ENCODE measurements at places on chromosomes 2 and 18. TPM values are rescaled to one million over a fixed set of nuclear protein-coding genes. Genes with fewer than 3 reads are reported as not detected.

GRCh38 chr2:100524331-100524730 lies 38.5 kb upstream of the PDCL3 start:
- DNase-seq: no peak

- no peak for DNase-seq
Observed at GRCh38 chr2:165472922-165473321, 3.4 kb downstream of the CSRNP3 start.

Gene C2orf78
- not detected for polyA plus RNA-seq

Gene PROC
- polyA plus RNA-seq: not detected

GRCh38 chr18:13414521-13414920 lies 196.0 kb downstream of the LDLRAD4 start:
- no peak for DNase-seq

DNA sequence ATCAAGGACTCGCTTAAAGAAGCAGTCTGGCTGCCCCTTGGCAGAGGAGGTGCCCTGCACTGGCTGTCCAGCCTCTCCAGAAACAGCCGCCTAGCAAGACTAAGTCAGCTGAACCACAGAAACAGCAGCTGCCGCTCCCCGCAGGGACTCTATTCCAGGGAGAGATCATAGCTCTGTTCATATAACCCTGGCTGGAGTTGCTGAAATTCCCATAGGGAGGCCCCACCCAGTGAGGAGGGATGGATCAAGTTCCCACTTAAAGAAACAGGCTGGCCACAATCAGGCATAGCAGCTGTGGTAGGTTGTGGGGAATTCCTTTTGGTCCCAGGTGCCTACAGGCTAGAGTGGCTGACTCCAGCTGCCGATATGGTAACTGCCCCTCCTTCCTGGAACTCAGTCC lies 74.2 kb upstream of the MC4R start:
- DNase-seq: no peak

Gene AOX1
- not detected for polyA plus RNA-seq

GRCh38 chr2:211822686-211823335 lies 715.8 kb downstream of the ERBB4 start:
- no peak for DNase-seq

Gene PROM2
- not detected for polyA plus RNA-seq

Gene UGT1A8
- not detected for polyA plus RNA-seq

GRCh38 chr2:172864182-172864581 lies 128.5 kb downstream of the RAPGEF4 start:
- peak; percentile 9 for DNase-seq

- DNase-seq: no peak
Observed at GRCh38 chr2:165632594-165632993, 161.5 kb downstream of the GALNT3 start.

GRCh38 chr18:3842844-3843243 lies 392.9 kb downstream of the TGIF1 start:
- DNase-seq: no peak

Gene GKN2
- polyA plus RNA-seq: not detected

Gene DPP10
- polyA plus RNA-seq: not detected

Gene DUSP28
- 22.9 TPM for polyA plus RNA-seq

DNA sequence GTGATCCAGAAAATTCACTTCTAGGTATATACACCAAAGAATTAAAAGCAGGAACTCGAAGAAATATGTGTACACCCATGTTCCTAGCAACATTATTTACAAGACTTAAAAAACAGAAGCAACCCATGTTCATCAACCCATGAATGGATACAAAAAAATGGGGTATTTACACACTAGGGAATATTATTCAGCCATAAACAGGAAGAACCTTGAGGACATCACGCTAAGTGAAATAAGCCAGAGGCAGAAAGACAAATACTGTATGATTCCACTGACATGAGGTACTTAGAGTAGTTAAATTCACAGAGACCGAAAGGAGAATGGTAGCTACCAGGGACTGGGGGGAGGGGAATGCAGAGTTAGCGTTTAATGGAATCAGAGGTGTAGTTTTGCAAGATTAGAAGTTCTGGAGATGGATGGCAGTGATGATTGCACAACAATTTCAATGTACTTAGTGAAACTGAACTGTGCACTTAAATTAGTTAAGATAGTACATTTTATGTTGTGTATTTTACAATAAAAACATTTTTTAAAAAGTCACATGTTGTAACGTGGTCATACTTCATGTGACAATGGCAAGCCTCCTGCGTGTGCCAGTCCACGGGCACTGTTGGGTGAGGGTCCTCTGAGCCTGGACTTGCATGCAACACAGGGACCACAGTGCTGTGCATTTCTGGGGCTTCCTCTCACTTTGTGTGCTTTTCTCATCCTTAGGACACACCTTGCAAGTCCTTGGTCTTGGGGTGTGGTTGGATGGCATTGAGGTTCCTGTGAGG lies 206.1 kb upstream of the HDAC4 start:
- DNase-seq: no peak

DNA sequence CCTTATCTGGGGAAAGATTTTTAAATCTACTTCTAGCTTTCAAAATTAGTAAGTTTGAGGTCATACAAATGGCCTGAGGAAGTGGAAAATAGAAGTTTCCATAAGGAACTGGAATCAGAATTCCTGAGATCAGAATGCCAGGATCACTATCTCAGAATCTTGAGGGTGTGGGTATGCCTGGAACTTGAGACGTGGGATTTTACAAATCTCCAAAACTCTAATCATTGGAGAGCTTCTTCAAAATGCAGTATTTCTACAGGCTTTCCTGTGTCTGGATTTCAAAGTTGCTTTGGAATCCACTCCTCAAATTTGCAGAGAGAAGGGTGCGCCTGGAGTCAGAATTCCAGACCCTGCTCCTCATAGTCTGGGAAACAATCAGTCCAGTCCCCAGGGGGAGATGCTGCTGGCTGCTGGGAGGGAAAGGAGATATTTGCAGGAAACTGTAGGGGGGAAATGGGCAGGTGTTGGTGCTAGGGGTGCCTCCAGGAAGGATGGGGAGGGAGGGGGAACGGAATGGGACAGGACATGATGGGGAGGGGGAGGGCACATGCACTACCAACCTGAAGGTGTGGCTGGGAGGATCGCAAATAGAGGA lies 31.0 kb upstream of the CATIP start:
- no peak for DNase-seq

DNA sequence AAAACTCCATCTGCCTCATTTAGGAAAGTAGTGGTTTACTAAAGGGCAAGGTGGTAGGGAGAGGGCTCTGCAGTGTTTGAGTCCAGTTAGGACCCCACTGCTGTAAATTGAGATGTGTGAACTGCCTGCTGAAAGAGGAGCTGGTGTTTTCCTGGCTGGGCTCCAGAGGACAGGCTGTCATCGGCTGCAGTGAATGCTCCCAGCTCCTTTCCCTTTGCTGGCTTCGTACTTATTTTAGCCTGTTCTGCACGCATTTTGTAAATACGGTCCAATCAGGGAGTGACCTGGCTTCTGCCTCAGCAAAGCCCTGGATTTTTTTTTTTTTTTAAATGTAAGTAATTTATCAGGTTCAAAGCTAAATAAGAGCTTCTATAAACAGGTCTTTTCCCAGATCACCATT lies 37.5 kb downstream of the SLC4A3 start:
- no peak for DNase-seq

Gene CCDC141
- 4.2 TPM for polyA plus RNA-seq

- no peak for DNase-seq
Observed at GRCh38 chr2:44126106-44126797, 42.4 kb upstream of the PPM1B start.

GRCh38 chr2:40451918-40452605 lies at the start of gene SLC8A1:
Gene SLC8A1 (minus strand): TSS chr2:40452090.
- DNase-seq: no peak

- no peak for DNase-seq
Observed at GRCh38 chr2:108536133-108536780, 2.0 kb downstream of the LIMS1 start.

DNA sequence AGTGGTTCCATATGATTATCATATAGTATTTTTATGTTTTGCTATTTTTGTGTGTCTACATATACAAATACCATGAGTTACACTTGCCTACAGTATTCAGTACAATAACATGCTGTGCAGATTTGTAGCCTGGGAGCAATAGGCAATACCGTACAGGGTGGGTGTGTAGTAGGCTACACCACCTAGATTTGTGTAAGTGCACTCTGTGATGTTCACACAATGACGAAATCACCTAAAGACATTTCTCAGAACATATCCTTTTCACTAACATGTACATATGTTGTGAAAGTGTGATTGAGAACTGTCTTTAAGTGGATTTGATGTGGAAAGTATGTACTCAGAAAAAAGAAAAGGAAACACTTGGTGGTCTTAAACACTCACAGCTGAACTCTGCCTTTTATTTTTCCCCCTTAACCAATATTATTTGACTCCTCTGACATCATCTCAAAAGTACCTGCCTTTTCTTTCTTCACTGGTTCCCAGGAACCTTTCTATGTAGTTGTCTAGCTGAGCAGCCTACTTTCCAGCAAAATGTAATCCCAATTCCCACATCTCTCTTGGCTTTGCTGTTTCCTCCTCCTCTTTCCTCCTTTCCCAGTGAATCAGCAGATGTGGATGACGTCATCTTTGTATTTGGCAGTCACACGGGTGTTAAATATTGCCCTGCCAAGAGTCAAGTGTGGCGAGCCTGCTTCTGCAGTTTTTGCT lies 47.7 kb downstream of the OSBPL6 start:
- no peak for DNase-seq

DNA sequence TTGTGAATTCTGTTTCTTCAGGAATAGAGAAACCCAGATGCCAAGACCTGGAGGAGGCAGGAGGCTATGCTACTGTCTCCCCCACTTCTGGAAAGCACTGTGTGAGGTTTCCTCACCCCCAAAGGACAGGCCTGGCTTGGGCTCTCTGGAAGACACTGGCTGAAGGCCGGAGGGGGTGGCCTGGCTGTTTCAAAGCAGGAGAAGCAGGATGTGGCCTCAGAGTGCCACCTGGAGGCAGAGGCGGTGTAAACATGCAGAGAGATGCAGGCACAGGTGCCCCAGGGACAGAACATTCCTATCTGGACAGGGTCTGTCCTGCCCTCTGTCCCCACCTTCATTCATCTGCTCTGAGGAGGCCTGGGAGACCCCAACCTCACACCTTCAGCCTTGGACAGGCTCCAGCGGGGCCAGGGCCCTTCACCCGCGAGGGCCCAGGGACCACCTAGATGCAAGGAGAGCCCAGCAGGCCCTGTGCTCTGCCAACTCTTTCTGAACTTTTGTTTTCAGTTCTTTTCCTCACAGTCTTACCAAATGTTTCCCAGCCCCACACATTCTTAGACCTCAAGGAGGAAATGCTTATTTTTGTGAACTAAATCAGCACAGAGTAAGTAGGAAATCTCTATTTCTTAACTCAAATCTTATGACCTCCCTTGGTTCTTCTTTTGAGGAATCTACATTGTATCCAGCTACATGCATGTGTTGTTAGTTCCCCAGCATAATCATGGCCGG lies 79.2 kb downstream of the LONRF2 start:
- no peak for DNase-seq

DNA sequence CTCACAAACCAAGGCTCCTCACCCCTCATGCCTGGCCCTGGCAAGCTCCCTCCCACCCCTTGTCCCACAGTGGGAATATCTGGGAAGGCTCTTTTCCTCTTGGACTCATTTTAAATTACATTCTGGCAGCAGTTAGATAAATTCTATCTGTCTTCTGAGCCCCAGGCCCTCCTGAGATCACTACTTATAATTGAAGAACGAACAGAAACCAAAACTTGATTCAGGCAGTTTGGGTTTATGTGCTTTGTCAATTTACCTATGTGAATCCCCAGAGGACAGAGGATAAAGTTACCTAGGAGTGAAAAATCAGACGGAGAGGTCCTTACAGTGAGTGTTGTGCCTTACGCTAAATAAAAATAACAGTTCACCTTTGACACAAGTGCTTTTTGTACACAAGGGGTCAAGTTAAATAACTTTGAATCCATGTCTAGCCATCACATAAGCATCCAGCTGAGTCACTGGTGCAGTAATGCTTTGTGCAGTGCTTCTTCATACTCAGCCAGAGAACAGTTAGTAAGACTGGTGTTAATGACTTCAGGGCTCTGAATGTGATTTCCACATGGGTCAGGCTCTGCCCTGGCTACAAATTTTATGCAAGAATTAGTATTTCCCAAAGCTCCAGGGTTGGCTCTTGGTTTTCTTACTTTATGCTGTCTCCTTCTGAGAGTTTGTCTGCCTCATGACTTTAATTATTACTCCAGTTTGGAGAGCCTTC lies 329.3 kb downstream of the INSIG2 start:
- DNase-seq: no peak

Gene EVX2
- polyA plus RNA-seq: not detected

Gene ERMN
- 0.09 TPM for polyA plus RNA-seq

Gene HEATR5B
- 5.1 TPM for polyA plus RNA-seq

GRCh38 chr2:85095094-85095493 lies 38.1 kb upstream of the TCF7L1 start:
- no peak for DNase-seq

GRCh38 chr2:175817221-175817620 lies 184.8 kb downstream of the LNPK start:
- no peak for DNase-seq

DNA sequence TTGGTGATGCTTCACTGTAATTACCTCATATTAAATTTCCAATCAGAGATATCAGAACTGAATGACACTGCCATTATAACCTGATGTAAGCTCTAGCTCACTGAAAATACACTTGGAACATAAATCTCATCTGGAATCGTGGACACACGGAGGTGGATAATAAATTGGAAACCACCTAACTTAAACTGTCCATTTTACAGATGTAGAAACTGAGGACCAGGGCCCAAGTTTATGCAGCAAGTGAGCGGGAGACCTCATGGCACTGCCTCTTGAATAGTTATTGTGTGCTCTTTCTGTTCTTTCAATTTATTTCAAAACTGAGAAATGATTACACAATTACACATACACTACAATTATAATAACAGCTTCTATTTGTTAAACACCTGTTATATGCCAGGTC lies 20.8 kb downstream of the CCDC68 start:
- no peak for DNase-seq

DNA sequence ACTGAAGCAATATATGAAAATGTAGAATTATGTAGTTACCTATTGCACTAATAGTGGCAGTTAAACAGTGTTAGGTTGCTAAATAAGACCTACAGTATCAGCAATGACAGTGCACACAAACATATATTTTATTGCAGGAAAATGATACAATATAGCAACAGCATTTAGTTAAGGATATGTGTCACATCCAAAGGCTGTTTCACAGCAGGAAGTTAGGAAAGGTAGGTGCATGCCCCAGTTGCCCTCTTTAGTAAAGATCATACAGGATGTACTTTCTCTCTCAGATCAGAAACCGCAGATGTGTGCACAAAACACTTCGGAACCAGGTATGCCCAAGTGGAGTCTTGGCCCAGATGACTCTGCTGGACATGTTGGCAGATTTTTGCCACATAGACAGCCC lies 444.1 kb downstream of the XIRP2 start:
- no peak for DNase-seq

DNA sequence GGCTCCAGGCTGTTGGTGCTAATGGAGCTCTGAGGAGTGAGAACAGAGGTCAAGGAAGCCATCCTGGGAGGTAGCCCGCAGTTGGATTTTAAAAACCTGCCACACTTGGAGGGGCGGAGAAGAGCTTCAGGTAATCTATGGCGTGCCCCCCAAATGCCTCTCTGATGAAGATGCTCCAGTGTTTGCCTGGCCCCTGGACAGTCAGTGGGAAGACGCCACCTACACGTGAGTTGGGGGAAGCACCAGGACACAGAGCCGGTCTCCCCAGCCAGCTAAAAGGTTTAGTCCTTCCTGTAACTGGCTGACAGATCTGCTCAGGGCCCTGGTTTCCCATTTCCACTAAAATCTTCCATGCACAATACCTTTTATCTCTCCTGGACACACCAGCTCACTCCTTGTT lies 225.0 kb downstream of the TTC32 start:
- DNase-seq: no peak

All from naive thymus-derived CD8-positive, alpha-beta T cell (primary cell).